Astrocyte (in vitro differentiated cells and primary cell): ENCODE measurements at places on chromosomes 5 and 9.

DNA sequence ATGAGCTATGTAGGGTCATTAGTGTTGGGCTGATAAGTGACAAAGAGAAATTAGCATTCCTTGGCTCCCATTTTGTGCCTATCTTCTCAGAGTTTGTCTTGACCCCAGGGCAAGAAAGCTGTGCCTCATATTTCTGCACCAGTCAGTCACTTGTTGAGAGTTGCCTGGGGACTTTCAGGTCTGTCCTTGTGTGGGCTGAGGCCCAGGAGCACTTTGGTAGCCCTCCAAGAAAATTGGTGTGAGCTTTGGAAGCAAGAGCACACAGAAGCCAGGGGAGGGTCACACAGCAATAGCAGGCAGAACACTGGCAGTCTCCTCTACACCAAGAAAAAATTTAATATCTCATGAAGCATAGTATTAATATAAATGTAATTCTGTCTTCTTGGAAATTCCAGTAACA is 239.9 kb downstream of the NPR3 start:
- no peak for DNase-seq

DNA sequence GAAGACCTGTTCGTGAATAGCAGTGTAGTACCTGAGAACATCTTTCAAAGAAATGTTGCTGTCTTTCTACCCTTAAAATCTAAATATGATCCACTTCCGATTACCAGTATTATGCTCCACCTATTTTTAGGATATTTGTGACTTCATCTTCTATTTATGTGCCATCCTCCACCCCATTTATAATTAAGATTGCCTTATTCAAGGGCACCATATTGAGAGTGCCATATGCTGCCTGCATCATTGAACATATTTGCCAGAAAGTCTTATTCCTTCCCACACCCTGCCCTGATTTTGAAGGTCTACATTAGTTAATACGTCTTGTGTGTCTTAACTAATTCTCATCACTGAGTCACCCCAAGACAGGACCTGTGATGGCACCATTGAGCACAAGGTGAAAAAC is 1076.7 kb downstream of the CDH12 start:
- DNase-seq: no peak

- DNase-seq: no peak
Observed at GRCh38 chr5:148809781-148810524, 16.5 kb upstream of the ADRB2 start.

DNA sequence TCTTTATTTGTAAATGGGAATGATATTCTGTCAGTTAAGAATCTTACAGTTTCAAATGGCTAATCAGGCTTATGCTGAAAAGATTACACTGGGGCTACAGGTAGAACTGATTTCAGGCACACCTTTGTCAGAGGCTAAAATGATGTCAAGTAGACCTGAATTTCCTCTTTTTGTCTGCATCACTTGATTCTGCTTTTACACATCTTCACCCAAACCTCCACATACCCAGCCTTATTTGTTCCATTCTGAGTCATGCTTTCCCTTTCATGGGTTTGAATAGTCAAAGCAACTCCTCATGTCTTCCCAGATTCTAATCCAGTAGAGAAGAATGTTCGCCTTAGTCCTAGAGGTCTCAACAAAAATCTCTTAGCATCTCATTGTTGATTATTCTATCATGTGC is 156.4 kb downstream of the CWC27 start:
- DNase-seq: no peak

DNA sequence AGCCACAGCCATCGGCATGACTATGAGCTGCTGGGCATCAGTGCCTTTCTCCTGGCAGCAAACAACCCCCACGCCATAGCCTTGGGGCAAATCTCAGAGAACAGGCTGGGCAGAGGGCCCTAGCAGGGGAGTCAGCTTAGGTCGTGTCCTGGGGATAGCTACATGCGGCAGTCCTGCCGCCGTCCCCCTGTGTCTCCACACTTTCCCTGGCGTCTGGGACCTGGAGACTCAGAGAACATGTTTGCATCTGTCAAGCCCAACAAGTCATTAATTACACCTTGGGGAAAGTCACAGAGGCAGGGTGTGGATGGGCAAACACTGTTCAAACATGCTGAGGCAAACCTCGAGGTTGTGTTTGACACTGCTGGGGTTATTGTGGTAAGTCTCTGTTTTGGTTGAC is 123.6 kb downstream of the C5orf15 start:
- no peak for DNase-seq

- DNase-seq: no peak
Observed at GRCh38 chr5:156914371-156914737, 48.7 kb downstream of the TIMD4 start.

GRCh38 chr9:88772575-88772974 is 218.7 kb upstream of the S1PR3 start:
- peak; percentile 45 for DNase-seq

DNA sequence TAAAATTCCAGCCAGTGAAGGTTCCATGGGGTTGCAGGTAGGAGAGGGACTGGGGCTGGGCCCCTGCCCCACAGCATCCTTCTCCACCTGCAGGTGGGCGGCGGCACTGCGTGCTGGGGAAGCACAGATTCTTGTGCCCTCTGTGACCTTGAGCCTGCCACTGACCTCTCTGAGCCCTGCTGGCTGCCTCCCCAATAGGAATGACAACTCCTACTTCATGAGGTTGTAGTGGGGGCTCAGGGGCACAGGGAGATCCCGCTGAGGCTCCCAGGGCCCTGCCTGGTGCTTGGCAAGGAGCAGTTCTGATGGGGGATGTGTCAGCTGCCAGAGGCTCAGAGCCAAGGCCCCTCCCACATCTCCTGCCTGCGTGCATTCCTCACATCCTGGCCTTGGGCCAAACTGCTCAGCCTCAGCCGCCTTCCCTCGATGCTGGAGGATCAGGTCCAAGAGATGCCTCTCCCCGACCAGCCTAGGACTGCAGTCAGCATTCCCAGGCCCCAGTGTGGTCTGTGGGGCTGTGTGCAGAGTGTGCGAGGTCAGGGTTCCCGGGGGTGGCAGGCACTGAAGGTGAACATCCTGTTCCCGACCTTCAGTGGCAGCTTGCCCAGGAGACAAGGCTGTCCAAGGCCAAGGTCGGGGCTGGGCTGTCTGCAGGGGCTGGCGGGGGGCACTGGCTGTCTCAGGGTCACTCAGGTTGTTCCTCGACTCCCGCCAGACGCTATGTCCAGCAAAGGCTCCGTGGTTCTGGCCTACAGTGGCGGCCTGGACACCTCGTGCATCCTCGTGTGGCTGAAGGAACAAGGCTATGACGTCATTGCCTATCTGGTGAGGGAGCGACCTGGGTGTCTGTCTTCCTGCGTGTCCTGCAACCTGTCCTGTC is 7.0 kb downstream of the ASS1 start:
- DNase-seq: peak; percentile 89

DNA sequence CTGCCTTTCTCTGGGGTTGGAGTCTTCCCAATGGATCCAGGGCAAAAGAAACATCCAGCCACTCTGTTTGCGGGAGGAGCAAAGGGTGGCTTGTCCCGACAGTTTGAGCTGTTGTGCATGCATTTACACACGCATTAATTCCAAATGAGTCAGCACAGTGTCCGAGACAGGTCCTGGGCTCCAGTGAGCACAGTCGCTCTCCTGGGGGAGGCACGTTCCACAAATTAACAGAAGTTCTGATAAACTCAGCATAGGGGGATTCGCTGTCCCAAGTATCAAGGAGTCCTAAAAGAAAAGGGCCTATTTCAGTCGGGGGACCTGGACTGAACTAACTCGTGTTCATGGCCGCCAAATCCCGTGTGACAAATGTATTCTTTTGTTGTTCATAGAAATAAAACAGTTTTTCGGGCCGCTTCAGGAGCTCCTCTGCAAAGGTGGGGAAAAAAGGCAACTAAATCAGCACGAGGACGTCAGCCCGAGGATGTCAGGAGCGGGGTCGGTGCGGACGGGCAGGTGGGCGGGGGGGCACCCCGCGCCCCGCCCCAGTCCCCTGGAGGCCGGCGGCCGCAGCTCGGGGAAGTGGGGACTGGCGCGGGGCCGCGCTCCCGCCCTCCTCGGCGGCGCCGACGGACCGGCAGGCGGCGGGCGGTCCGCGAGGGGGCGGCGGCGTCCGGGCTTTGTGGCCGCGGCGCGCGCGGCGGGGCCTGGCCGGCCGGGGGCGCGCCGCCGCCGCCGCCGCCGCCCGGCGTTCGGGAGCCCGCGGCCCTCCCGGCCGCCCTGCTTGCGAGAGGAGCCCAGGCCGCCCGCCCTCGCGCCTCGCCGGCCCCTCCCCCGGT is at the start of gene MSANTD3:
MSANTD3 (plus strand) TSS at position 614 of the 836 bp plus-strand sequence. CDS start 14,796 bp downstream, outside the sequence.
- peak; percentile 71 for DNase-seq

DNA sequence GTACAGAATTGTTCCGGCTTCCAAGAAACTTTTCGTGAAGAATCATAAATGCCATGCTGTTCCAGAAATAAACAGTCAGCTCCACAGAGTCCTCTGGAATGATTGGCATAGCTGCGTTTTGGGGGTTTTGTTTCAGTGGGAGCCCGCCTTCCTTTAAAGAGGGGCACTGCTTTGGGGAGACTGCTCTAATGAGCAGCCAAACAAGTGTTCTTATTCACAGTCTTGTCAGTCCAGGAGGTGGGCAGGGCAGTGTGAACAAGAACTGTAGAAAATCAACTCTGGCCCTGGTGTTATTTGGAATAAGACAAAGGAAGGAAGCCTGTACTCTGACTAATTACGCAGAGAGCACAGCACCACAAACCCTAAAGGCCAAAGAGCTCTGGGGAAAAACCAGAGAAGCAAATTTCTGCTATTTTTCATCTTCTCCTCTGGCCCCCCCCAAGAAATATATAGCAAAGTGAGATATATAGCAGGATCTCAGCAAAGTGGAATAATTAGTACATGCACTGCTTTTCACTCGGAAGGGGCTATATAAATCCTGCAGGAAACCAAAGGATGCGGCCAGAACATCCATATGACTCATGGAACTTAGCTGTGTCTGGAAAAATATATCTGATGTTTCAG is 92.9 kb downstream of the GLDC start:
- peak; percentile 55 for DNase-seq

DNA sequence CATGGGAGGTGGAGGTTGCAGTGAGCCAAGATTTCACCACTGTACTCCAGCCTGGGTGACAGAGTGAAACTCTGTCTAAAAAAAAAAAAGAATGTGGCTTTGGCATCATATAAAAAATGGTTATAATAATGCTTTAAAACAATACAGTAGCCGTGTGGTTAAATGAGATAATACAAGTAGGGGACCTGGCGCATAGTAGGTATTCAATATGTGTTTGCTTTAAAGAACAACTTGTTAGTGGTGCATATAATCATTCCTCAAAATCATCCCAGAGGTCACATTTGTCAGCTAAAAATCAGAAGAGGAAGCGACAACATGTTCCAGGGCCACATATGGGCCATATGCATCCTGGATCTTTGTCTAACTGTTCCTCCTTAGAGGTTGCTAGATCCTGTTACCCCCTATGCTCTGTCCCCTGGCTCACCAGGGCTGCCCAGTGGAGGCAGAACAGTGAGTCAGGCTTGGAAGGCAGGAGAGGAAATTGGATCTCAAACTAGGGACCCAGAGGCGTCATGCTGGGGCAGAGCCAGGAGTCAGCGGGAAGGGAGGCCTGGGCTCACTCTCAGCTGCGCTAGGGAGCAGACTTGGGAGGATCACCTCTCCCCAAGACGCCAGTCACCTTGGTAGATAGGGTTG is 27.7 kb downstream of the LHX6 start:
- peak; percentile 52 for DNase-seq

DNA sequence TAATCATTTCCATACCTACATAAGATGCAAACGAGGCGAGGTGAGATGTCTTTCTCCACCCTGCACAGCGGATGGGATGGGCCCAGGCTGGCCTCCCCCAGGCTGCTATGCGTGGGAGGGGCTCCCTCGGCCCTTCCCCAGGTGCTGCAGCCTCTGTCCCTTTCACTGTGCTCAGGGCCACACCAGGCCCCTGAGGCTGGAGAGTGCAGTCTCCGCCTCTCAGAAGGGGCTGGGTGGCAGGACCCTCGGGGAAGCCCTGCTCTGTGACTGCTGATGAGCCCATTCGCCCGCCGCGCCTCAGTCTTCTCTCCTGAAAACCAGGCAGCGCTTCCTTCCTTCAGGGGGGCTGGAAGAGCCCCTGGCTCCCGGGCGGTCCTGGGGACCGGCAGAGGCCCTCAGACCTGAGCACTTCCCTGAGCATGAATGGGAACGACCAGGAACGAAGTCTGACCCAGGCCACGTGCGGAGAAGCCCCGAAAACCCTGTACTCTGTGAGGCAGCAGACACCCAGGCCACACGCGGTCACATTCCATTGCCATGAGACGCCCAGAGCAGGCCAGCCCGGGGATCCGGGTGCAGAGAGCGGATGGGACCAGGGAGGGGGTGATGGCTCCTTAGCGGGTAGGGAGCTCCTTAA is 21.9 kb upstream of the NOTCH1 start:
- DNase-seq: peak; percentile 78

DNA sequence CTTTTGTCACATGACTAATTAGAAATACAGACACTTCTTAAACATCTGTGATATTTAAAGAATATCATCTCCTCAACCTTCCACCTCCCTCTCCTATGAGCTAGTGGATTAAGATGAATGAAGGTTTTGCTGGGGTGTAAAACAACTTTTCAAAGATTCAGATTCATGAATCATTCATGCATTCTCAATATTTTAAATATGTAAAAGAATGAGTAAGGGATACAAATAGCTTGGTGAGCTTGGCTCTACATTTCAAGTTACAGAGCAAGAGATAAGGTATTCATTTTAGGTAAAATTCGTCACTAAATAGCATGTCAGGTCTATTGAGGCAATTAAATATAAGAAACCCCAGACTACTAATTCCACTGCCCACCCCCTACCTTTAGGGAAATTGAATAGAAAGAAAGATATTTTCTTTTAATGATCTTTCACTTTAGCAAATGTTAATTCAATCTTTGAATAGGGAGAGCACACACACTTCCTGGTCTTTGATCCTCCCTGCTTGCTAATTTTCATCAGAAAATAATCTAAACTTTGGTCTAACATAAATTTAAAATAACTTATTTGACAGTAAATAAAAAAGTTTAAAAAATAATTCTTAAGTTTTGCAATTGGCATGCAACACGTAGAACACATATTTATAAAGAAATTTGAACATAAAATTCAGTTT is 486.9 kb upstream of the ITGA1 start:
- DNase-seq: no peak

DNA sequence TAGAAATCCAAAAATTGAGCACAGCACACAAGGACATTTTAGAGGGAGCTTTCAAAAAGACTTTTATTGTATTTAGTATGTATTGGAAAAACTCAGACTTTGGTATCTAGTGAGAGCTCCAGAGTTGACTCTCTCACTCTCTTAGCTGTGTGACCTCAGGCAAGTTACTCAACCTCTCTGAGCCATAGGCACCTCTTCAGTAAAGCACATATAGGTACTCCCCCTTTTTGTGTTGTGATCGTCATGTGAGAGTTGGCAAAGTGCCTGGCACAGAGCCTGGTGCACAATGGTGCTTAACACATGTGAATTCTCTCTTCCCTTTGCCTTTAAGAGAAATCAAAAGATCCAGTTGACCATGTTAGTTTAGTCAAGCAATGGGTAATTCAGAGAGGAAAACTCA is 186.2 kb downstream of the TMEM38B start:
- no peak for DNase-seq
